ENCODE measurements at places on chromosomes 12 and 14.

DNA sequence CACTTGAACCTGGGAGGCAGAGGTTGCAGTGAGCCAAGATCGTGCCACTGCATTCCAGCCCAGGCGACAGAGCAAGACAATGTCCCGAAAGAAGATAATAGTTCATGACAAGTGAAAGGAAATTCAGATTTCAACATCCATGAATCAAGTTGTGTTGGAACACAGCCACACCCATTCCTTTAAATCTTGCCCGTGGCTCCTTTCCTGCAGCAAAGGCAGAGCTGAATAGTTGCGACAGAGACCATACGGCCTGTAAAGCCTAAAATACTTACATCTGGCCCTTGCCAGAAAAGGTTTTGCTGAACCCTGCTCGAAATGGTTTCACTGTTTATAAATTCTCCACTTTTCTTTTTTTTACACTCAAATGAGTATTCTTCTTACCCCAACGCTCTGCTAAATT, 17.7 kb upstream of the ITPK1 start:
- no peak for DNase-seq

DNA sequence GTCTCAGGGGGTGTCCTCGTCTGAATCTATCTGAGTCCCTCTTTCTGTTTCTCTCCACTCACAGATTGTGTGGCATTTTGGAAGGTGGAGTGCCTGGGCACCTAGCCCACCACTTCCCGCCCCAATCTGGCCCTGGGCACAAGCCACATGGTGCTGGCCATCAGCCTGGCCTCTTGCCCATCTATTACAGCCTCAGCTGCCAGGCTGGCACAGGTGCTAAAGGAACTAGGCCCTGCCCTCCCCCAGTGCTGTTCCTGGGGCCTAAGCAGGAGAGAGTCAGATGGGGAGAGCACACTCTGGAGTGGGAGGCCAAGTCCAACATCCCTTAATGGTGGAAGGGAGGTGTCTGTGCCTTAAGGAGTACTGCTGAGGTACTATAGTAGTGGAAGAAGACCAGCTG, 8.3 kb upstream of the CALCOCO1 start:
- DNase-seq: no peak

DNA sequence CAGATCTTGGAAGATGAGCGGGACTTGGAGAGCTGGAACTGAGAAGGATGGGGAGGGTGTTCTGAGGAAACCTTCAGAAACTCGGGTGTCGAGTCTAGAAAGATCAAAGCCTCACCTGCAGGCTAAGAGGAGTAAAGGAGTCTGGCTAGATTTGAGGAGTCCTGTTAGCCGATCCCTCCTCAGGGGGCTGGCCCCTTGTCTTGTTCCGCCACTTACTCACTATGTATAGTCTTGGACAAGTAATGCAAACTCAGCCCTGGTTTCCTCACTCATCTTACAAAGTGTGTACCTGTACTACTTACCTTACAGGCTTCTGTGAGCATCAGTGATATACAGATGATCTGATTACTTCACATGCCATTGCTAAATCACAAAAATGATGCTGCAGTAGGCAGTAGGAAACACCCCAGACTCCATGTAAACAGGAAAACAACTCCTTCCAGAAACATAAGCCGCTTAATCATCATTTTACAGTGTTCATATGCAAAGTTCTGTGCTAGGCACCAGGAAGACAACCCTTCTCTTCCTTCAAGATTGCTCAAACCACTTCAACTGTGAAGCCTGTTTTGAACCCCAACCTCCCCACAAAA, 2.0 kb upstream of the SPTLC2 start:
- DNase-seq: no peak

DNA sequence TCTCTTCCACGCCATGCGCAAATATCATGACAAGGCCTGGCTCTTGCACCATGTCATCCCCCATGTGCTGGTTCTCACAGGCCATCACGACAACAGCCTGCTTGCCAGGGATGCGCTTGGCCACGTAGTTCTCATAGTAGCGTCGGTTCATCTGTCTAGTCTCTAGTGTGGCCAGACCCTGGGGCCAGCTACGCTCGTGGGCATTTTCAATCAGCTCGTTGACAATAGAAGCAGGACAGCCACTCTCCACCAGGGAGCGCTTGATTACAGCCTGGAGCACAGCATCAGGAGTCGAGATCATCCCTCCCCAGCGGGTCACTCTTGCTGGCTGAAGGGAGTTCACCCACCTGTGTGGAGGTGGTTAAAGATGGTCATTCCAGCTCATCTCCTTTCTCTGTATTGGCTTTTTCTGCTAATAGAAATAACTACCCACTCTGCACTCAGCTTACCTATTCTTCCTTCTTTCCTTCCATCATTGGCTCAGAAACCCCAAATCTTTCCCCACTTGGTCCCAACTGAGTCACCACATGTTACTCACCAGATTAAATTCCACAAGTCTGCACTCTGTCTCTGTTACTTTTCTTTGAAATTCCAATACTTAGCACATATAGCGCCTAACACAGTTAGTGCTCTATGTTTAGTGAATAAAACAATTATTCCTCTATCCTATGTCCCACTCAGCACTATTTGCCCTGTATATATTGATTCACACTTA, 15.1 kb downstream of the RNF41 start:
- peak; percentile 61 for DNase-seq

DNA sequence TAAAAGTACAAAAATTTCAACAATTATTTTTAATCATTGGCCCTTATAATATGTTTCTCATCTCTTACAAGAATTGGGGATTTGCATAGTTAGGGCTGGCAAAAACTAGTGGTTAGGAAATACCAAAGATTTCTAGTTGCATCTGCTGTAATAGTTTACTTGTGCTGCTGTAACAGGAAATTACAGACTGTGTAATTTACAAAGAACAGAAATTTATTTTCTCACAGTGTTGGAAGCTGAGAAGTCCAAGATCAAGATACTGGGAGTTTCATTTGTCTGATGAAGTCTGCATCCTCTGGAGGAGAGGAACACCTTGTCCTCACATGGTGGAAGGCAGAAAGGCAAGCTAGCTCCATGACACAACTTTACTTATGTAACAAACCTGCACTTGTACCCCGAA, 157.0 kb downstream of the FLRT2 start:
- DNase-seq: no peak

GRCh38 chr12:29883525-29883924, 99.8 kb upstream of the TMTC1 start:
- no peak for DNase-seq

GRCh38 chr12:114746297-114747011, 62.5 kb upstream of the TBX3 start:
- no peak for DNase-seq

DNA sequence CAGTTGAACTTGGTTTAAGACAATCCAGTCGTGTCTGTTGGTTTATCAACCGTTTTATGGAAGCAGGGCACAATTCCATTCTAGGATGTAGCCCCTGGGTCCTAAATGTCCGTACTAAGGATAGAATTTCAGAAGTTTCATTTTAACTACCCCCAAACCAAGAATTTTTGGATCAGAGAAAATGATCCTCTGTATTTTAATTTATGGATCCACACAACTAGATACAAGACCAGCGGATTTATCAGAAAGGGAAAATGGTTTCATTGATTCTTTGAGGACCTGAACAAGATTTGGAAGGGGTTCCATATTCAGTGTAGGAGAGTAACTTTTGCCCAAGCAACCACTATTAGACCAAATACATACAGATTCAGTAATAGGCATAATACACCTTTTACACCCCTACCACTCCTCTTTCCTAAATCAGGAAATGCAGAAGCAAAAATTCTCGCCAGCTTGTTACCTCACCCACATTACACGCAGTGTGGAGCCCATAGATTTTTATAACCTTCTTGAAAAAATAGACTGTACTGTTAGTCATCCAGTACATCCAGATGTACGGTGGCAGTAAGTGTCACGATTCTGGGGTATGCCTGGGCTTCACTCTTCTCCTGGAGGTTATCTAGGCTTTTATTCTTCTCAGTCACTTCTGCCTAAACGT, 1.4 kb upstream of the FBXL14 start:
- DNase-seq: peak; percentile 64

DNA sequence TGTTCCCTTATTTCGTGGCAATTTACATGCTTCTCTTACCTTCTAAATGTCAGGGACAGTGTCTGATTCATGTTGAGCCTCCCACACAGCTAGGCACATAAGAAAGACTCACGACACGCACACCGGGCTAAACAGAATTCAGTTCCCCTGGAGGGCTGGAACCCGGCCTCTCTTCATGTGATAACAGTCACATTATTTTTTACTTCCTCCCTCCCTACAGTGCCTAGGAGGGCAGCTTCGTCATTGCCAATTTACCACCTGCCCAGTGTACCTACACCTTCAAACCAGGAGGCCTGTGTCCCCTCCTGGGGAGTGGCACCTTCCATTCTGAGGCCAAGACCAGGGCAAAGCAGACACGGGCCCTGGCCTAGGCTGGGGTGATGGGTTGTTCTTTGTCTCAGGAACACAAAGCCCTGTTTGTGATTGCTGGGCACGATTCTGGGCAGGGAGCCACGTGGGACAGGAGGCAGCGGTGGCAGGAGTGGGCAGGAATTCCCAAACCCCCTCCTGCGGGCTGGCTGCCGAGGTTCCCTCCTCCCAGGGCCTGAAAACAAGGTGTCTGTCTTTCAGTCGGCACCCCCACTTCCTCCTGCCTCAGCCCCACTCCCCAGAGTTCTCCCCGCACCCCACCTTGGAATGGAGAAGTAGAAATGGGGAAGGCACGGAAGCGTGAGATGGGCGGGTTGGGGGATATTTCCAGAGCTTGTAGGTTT, 6.8 kb upstream of the RASAL1 start:
- no peak for DNase-seq

DNA sequence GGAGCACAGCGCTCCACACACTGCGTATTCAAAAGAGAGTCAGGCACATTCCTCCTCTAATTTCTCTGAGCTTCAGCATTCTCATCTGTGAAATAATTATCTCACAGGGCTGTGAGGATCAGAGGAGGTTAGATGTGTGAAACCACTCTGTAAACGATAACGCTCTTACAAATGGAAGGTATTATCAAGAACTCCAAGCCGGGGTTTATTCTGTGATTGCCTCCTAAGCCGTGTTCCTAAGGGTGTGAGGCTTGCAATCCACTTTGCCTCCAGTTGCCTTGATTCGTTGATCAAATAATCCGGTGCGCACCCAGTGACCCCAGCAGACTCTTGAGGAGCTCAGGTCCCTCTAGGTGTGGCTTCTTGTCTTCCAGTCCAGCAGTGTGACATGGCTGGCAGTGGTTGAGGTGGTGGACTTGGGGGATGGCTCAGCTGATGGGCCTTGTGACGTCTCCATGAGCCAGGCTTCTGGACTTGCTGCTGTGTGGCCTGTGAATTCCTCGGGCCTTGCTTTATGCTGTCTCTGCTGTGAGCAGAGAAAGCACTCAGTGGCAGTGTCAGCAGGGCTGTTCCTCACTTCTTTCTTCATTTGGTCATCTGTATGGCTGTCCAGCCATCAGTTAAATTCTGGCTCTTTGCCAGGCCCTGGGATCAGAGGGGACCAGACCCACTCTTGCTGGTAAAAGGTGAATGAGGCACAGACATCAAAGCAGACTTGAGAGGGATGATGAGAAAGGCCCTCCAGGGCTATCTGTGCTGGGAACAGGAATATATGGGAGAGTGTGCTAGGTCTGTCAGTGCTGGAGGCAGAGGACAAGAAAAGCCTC, 71.0 kb downstream of the SLC25A47 start:
- no peak for DNase-seq

- DNase-seq: peak; percentile 78
Measured at GRCh38 chr14:96260341-96260821, 4.4 kb downstream of the BDKRB1 start.

DNA sequence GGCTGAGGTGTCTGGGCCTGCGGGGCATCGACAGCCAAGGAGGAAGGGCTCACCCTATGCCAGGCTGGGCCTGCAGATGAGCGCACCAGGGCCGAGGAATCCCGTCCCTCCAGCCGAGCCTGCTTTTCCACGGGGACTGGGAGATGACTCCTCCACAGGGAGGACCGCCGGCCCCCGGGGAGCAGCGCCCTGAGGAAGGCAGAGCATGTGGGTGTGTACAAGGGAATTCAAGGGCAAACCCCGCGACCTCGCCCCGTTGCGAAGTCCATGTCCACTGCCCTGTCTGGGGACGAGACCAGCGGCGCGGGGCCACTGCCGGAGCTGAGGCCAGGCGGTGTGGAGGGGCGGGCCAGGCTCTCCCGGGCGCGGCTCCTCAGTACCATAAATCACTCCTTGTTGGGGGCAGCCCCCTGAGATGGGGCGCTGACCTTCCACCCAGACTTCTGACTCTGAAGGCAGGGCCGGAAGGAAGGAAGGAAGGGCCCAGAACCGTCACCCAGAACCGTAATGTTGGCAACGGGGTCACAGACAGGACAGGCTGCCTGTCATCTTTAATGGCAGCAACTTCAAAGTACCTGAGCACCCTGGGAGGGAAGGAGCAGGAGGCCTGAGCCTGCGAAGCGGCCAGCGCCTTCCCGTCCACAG, 52.5 kb downstream of the RNF34 start:
- DNase-seq: no peak

GRCh38 chr12:27434673-27435565, 11.6 kb upstream of the SMCO2 start:
- DNase-seq: no peak

DNA sequence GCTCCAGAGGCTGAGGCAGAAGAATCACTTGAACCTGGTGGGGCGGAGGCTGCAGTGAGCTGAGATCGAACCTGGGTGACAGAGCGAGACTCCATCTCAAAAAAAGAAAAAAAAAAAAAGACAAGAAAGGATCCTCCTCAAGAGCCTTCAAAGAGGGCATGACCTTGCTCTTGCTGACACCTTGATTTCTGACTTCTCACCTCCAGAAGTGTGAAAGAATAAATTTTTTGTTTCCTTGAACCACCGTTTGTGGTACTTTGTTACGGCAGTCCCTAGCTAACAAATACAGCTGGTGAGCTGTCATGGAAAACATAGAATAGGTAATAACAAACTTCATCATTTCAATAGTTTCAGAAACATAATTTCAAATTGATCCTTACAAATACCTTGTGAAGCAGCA, 1.9 kb upstream of the ACTR10 start:
- DNase-seq: no peak

DNA sequence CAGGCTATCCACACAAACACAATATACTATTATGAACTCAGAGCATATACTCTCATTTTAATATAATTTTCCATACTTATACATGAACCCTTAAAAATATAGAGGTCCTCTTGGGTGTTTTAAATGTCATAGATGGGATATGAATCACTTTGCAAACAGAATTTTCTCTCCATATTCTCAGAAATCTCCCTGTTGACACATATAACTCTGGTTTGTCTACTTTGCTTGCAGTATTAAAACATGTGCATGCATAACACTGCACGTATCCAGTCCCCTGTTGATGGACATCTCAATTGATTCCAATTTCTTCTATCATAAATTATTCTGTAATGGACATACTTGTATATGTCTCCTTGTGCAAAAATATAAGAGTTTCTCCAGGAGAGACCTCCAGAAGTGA, 417.5 kb upstream of the TBX3 start:
- DNase-seq: no peak

GRCh38 chr14:96979611-96980074, 182.5 kb downstream of the VRK1 start:
- no peak for DNase-seq

- DNase-seq: no peak
Measured at GRCh38 chr12:131279281-131279921, 325.7 kb downstream of the ADGRD1 start.

- DNase-seq: no peak
Measured at GRCh38 chr14:85154714-85155113, 375.2 kb upstream of the FLRT2 start.

Measured in fibroblast of skin of back (primary cell).